ENCODE measurements at places on chromosomes 5 and 9.

GRCh38 chr5:132253452-132254320 lies 3.8 kb upstream of the PDLIM4 start:
- no peak for DNase-seq

DNA sequence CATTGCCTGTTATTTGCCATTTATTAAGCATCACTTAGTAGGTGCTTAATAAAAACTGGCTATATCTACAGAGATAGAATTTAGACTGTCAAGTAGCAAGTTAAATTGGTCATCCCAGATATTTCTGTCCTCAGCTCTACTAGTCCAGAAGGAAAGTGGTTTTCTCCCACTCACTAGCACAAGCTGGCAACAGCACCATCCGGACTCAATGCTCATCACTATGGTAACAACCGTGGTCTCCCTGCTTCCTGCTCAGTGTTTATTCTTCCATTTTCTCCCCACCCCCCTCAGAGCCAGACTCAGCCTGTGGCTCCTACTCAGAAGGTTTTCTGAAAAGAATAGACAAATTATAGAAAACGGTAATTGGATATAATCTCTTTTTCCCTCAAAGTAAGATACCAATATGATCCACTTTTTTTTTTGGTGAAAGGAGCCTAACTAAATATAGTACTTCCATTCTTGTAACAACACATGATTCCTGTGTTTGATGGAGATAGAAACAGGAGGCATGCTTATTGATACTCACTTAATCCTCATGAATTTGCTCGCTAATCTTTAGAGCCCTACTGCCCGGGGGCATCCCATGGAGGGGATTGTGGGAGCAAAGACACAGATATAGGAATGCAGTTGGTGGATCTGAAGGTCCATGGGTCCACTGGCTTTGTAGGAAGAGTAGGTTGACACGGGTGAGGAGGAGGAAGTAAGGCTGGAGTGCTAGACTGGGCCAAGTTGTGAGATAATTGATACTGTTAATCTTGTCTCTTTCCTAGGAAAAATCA lies 191.4 kb downstream of the MAN2A1 start:
- no peak for DNase-seq

- no peak for DNase-seq
These were observed 656 bp upstream of the DMRT3 start for GRCh38 chr9:975740-976257.

DNA sequence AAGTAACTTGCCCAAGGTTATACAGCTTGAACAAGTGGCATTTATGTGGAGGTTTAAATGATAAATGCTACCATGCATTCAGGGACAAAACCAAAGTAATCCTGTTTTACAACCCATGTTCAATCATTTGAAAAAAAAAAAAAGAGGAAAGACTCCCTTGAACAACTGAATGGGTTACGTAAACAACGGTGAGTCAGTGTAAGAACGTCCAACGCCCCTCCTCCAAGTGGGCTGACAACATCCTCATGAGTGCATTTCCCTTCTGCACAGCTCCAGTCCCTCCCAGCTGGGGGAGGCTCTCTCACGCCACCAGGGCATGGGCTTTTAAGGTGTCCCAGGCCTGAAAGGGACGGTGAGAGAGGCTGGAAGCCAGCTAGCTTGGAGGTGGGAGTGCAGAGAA lies 90.0 kb downstream of the PRRT1B start:
- peak; percentile 78 for DNase-seq

DNA sequence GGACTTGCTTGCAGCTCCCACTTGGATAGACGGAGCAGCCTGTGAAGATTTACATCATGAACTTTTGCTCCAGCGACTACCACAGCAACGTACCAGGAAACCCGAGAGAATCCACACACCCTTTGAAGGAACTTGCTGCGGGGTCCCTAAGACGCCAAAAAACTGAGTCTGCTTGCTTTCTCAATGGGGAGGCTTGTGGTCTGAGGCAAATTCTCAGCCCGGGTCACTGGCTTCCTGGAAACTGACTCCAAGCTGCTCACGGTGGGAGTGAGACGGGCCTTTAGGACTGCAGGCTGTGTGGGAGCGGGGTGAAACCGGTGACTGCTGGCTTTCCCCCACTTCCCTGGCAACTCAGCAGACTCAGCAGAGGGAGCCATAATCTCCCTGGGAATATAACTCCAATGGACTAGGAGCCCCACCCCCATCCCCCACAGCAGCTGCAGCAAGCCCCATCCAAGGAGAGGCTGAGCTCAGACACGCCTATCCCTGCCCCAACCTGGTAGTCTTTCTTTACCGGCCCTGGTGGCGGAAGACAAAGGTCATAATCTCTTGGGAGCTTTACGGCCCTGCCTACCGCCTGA lies 466.0 kb downstream of the CAAP1 start:
- DNase-seq, result no peak

DNA sequence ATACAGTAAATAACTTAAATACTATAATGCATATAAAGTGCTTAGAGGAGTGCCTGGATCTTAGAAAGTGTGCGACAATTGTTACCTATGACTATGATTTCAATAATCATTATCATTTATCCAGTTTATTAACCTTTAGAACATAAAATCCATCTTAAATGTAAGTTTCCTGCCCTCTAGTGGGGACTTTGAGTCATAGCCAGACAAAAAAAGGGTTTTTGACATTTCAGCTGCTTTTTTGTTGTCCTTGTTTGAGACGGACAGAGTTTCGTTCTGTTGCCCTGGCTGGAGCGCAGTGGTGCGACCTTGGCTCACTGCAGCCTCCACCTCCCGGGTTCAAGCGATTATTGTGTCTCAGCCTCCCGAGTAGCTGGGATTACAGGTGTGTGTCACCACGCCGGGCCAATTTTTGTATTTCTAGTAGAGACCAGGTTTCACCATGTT lies 9.7 kb upstream of the C9orf152 start:
- DNase-seq, result no peak
